ENCODE measurements at places on chromosomes 12 and 14.

- DNase-seq = no peak
These were observed 27.7 kb upstream of the KLRD1 start for GRCh38 chr12:10279937-10280336.

DNA sequence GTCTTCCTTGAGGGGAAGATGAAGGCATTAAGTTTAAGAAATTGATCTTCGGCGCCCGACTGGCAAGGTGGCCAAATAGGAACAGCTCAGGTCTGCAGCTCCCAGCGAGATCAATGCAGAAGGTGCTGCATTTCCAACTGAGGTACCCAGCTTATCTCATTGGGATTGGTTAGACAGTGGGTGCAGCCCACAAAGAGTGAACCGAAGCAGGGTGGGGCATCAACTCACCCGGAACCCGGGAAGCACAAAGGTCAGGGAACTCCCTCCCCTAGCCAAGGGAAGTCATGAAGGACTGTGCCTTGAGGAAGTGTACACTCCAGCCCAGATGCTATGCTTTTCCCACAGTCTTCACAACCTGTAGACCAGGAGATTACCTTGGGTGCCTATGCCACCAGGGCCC lies 45.2 kb upstream of the AVPR1A start:
- DNase-seq = no peak

DNA sequence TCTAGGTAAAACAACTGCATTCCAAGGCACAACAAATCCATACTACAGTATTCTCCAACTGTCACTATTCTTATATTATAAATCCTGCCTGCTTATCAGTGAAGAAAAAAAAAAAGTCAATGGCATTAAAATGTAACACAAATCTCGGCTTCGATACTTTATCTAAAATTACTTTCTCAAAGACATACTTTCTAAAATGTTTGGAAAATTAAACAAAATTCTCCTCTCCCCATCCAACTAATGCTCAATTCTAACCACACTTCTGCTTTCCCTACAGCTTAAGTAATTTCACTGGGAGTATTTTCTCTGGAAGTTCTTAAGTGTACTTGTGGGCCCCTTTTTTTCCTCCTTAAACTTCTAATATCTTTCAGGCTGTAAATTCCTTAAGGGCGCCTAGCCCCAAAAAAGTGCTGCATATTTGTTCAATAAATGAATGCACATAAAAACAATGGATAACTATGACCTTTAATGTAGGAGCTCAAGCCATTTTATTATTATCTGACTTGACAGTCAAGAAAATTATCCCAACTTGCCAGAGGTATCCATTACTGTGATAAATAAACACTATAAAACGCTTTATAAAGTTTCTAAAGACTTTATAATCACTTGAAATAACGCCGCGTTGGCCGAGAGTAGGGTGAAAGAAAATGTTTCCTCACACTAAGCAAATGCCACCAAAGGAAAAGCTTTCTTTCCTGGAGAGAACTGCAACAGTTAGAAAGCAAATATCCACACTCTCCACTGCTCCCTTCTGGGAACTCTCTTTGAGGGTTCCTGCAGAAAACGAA lies 977 bp downstream of the HEATR5A start:
- no peak for DNase-seq

GRCh38 chr14:92644970-92645515 lies 103.4 kb downstream of the LGMN start:
- DNase-seq = no peak

Measured in CD4-positive, alpha-beta memory T cell (primary cell).